Breast epithelium (tissue), 4 donors: ENCODE measurements at places on chromosomes 12 and 14.
A peak's percentile ranks its signal among the peaks of the same experiment; 100 is the strongest.

- DNase-seq, result peak; percentile 67
Observed at GRCh38 chr14:49972823-49973222, 79.9 kb downstream of the ARF6 start.

GRCh38 chr14:73824127-73824526 lies 27.5 kb upstream of the PTGR2 start:
- DNase-seq, result no peak

DNA sequence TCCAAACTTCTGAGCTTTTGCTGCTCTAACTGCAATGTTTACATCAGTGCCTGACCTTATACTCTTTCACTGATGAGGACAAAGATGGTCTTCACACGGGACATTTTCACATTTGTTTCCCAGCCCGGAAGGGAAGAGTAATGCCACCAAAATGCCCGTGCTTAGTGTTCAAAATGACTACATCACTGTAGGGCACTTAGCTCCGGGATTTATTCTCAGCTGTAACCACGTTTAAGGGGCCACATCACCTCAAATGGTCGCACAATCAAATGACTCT lies 2.9 kb downstream of the GSG1 start:
- DNase-seq, result no peak

DNA sequence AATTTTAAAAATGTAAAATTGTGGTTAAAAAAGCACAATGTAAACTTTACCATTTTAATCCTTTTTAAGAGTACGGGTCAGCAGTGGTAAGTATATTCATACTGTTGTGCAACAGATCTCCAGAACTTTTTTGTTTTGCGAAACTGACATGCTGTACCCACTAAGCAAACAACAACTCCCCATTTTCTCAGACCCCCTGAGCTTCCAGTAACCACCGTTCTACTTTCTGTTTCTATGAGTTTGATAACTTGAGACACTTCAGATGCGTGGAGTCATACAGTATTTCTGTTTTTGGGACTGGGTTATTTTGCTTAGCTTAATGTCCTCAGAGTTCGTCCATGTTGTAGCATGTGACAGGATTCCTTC lies 38.0 kb downstream of the CHST11 start:
- no peak for DNase-seq

DNA sequence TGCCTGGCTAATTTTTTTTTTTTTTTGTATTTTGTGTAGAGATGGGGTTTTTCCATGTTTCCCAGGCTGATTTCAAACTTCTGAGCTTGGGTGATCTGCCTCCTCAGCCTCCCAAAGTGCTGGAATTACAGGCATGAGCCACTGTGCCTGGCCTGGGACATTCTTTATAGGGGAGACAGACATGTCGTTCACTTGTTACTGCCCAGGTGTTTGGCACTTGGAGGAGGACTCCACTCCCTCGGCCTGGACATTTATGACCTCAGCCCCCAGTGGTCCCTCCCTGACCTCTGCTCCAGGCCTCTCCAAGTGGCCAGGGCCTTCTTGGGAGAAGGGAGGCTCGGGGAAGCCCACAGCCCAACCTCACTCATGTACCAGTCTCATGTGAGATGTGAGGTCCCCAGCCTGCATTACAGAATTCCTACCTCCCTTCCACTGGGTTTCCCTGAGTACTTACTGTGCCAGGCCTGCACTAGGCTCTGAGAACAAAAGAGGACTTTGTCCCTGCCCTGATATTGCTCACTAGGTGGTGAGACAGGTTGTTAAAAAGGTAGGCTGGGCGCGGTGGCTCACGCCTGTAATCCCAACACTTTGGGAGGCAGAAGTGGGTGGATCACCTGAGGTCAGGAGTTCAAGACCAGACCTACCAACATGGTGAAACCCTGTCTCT lies 9.7 kb upstream of the POP5 start:
- no peak for DNase-seq

DNA sequence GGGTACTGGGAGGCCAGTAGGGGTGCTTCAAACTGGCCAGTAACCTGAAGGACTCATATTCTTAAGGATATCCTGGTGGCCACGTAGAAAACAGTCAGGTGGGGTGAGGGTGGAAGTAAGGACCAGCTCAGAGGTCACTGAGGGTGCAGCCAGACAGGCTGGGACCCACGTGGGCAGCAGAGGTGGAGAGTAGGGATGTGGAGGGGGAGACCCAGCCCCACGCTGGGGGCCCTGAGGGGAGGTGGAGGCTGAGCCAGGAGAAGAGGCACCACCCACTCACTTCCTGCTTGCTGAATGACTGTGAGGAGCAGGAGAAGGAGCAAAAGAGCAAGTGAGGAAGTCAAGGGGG lies 12.6 kb upstream of the SERPINA3 start:
- DNase-seq, result peak; percentile 62

DNA sequence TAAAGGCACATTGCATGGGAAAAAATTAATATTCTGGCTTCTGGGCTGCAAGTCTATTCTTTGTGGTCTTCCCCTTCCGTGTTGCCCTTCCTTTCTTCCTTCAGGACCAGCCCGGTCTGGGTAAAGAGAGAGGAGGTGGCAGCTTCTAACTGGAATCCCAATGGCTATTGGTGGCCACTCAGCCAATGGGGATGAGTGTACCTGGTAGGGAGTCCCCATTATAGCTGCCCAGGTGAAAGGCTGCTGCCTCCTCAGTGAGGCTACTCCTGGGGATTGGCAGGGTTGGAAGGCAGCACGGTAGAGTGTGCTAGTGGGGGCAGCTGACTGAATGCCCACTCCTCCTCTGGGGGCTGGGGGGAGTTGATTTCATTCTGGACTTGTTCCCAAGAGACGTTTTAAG lies 112.6 kb downstream of the RBM19 start:
- no peak for DNase-seq

DNA sequence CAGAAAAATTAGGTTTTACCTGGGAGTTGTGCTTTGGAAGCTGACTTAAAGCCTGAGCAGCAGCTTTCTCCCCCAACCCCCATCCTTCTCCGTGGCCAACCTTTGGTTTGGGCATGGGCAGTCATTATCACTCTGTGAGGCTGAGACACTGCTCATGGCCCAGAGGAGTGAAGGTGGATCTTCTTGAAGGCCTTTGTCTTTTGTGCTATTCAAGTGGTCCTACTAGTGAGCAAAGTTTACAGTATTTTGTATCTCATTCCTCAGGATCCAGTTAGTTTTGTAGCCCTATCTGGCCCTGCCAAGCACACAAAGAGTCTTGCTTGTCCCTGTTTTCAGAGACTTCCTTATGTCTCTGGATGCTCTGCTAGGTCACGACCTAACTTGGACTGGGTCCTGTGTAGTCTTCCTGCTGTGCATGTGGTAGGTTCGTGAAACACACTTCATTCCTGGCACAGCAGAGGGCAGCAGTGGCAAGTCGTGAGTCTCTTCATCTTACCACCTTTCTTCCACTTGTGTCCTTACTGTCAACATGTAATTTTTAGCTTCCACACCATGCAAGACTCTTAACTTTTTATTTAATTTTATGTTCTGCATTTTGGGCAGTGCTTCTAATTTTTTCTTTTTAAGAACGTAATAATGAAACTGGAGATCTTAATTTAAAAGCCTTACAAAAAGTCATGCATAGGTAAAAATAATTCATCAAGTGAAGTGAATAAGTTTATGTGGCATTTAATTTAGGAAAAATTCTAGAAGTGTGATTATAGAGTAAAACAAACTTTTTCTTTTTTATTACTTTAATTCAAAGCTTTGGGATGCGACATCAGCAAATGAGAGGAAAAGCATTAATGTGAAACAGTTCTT lies 53.7 kb downstream of the APAF1 start:
- peak; percentile 30 for DNase-seq

DNA sequence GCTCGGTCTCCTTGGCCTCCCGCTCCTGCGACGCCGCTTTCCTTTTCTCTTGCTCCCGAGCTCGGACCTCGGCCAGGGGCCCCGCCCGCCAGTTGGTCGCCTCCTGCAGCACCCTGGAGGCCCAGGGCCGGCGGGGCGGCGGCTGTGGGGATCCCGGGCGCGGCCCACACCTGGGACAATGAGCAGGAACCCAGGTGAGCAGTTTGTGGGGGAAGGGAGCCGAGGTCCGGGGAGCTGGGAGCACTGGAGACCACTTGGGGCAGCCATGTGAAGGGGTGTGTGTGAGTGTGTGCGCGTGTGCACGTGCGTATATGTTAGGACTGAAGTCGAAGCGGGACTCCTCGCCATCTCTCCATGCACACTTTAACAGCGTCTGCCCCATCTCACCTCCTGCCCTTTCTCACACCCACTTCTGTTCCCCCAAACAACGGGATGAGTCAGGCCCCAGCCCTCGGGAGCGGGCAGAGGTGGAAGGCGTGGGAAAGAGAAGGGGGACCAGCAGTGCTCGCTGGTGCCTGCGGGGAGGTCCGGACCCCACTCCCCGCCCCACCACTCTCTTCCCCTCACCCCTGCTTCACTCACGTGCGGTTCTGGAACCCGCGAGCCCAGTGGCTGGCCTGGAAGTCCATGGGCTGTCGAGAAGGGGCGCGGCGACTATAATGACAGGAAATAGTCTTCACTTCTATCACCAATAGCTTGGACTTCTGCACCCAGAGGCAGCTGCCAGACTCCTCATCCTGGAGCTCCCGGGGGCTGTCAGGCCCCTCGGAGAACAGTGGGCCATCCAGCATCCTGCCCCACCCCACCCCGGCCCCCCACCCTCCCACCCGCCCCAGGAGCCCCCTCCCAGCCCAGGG lies 450 bp downstream of the DDN start:
- DNase-seq, result no peak

- no peak for DNase-seq
Observed at GRCh38 chr12:31496257-31496656, 94.7 kb downstream of the DENND5B start.

- no peak for DNase-seq
Observed at GRCh38 chr12:48807981-48808380, 10.3 kb upstream of the CACNB3 start.

GRCh38 chr12:116358893-116359761 lies 81.6 kb upstream of the MED13L start:
- DNase-seq, result peak; percentile 96

DNA sequence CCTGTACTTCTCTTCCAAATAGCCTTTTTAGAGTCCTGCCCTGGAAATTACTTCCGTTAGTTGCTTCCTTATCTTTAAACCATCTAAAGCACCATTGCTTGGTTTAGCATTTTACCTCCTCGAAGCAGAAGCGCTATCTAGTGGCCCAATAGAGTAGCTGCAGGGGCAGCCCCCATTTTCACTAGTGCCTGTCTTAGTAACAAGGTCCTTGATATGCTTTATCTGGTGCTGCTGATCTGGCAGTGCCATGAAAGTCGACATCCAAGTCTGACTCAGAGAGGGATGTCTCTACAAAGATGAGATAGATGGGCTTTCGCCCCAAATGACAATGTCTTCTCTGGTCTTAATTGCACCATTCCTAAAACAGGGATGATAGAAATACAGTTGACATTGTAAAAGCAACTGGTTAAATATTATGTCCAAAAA lies 25.0 kb upstream of the CIT start:
- DNase-seq, result peak; percentile 19

GRCh38 chr14:69999261-69999674 lies 120.1 kb downstream of the SMOC1 start:
- DNase-seq, result peak; percentile 49

DNA sequence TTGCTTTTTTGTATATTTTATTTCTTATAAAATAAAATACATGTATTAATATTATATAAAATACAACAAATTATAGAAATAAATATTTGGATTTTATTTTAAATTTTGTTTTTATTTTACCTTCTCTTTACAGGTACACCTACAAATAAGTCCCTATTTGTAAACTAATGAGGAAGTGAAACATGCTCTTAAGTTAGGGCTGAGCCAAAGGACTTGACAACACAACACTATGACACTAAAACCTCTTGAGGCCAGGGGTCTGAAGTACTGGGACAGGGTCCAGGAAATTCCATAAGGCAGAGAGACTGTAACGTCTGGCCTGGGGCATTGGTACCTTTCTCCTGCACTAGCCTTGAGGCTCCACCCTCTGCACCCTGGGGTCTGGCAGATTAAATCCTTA lies 293.2 kb downstream of the FOXN3 start:
- DNase-seq, result no peak

DNA sequence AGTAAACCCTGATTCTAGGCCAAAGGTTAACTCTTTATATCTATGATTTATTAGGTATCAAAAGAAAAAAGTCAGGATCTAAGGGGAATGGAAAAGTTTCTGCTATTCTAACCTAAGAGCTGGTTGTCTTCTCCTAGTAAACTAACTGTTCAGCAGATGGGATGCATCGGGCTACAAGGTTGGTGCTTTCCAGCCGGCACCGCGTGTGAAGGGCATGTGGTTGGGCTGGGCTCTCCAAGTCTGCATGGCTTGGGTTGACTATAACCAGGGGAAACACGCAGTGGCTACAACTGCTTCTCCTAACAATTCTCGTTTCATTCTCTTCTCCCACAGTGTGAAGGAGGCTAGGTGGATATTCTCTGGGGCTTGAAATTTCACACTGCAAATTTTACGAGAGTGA lies 354.5 kb downstream of the APAF1 start:
- DNase-seq, result no peak

DNA sequence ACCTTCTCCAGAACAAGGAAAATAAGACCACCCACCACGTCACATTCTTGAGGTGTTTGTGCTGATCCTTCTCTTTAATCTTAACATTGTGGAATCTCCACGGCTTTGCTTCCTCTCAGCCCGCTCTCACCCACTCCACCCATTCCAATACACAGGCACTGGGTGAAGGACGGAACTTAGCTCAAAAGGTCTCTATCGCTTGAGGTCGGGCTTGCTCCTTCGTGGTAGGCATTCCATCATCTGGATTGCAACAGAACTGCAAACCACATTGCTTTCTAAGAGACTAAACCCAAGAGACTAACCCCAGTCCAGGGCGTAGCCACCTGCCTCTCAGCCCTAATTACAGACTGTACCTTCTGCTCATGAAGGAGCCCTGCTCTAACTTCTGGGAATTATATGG lies 24.0 kb upstream of the MDM2 start:
- no peak for DNase-seq

- no peak for DNase-seq
Observed at GRCh38 chr12:41277100-41277945, 89.2 kb downstream of the PDZRN4 start.

DNA sequence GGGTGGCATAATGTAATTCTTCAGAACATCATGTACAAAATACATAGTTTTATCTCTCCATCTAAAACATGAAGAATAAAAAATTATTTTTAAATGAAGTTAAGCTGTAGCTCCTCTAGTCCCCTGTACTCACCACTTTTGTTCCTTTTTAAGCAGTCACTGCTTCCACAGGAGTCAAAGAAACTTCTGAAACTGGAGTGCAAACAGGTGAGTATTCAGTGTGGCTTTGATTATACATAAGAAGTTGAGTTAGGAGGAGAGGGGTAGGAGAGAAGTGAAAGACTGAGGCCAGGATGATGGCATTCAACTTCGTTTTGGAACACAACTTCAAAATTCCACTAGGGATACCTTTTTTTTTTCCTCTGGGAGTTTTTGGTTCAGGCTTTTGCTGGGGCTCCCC lies 131.4 kb upstream of the CNTN1 start:
- DNase-seq, result no peak
